ENCODE measurements at places on chromosomes 3 and 15.

- no peak for DNase-seq
Measured at GRCh38 chr3:11844891-11845290, 1.8 kb downstream of the TAMM41 start.

- DNase-seq: peak; percentile 70
Measured at GRCh38 chr15:65583701-65584100, 27.2 kb downstream of the INTS14 start.

GRCh38 chr15:28896951-28897350, 11.2 kb downstream of the APBA2 start:
- no peak for DNase-seq

- no peak for DNase-seq
Measured at GRCh38 chr3:120432150-120432860, 18.5 kb downstream of the FSTL1 start.

DNA sequence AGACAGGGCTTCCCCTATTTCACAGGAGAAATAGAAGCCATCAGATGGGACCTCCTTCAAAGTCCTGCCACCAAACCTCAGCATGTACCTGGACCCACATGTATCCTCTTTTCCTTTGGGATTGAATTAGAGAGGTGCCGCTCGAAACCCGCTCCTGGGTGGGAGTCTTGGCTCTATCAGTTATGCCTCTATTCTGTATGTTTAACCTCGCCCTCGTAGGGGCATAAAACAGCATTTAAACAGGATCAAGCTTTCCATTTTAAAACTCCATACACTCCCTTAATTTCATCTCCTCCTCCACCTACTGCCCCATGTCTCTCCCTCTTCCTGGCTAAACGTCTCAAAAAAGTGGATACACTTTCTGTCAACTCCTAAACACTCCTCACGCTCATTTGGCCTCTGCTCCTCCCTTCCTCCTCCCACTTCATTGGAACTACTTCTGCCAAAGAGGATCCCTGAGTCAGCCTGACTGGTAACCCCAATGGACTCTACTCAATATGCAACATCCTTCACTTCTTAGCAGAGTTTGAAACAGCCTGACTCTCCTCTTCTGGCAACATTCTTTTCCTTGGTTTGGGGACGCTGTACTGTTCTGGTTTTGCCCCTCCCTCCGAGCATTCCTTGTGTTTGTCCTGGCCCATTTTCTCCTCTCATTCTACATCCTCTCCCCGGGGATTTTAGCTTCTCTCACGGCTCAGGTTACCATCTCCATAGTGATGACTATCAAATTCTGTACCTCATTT, 23.0 kb upstream of the MUC20 start:
- DNase-seq: no peak

GRCh38 chr3:29382409-29382808, 101.5 kb downstream of the RBMS3 start:
- no peak for DNase-seq

DNA sequence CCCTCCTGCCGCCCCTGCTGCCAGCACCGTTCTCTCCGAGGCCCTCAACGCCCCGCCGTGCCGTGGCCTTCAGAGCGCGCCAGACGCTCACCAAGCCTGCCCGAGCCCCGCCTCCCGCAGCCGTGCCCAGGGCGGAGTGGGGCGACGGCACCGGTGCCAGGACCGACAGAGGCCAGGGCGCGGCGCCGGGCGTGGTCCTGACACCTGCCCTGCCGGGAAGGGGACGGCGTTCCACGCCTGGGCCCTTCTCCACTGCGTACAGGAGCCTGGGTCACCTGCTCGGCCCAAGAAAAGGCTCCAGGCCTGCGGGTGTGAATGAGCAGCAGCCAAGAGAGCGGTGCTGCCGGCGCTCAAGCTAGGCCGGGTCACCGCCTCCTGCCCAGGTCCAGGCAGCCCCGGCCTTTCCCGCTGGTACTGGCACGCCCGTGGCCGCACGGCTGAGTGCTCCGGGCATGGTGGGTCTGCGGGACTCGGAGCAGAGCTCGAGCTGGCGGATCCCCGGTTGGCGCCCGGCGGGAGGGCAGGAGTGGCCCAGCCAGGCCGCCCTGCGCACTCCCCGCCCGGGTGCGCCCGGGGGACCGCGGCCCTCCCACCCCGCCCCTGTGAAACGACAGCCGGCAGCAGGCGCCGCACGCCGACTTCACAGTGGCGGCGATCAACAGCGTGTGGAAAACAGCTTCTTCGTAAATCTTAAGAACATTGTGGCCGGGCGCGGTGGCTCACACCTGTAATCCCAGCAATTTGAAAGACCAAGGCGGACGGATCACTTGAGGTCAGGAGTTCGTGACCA, 4.2 kb downstream of the OCA2 start:
- no peak for DNase-seq

- no peak for DNase-seq
Measured at GRCh38 chr3:53232641-53233377, 23.0 kb downstream of the TKT start.

DNA sequence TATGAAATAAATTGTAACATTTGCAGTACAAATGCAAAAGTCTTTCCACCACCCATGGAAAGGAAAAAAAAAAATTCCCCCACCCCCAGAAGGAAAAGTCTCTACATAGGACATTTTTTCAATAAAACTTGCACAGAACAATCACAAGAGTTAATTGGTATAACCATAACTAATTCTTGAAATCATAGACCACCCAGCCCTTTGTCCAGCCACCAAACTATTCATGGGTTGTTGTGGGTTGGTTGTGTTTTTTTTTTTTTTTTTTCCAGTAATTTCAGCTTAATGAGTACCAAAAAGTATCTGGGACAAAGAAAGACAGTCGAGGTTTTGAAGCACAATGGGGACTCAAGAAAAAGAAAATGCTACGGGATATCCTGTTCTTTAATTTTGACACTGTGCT, 355.0 kb upstream of the ROBO2 start:
- DNase-seq: no peak

- no peak for DNase-seq
Measured at GRCh38 chr15:76577879-76578512, 241.4 kb downstream of the ISL2 start.

- no peak for DNase-seq
Measured at GRCh38 chr3:138023754-138024153, 13.8 kb downstream of the CLDN18 start.

DNA sequence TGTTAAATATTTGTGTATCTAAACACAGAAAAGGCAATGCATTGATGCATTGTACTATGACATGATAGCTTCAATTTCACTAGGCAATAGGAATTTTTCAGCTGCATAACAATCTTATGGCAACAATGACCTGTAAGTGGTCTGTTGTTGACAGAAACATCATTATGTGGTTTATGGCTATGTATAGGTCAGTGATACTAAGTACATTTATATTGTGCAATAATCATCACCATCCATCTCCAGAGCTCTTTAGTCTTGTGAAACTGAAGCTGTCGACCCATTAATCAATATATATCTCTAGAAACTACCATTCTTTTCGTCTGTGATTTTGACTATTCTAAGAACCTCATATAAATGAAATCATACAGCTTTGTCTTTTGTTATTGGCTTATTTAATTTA, 200.1 kb upstream of the ZNF717 start:
- DNase-seq: no peak

DNA sequence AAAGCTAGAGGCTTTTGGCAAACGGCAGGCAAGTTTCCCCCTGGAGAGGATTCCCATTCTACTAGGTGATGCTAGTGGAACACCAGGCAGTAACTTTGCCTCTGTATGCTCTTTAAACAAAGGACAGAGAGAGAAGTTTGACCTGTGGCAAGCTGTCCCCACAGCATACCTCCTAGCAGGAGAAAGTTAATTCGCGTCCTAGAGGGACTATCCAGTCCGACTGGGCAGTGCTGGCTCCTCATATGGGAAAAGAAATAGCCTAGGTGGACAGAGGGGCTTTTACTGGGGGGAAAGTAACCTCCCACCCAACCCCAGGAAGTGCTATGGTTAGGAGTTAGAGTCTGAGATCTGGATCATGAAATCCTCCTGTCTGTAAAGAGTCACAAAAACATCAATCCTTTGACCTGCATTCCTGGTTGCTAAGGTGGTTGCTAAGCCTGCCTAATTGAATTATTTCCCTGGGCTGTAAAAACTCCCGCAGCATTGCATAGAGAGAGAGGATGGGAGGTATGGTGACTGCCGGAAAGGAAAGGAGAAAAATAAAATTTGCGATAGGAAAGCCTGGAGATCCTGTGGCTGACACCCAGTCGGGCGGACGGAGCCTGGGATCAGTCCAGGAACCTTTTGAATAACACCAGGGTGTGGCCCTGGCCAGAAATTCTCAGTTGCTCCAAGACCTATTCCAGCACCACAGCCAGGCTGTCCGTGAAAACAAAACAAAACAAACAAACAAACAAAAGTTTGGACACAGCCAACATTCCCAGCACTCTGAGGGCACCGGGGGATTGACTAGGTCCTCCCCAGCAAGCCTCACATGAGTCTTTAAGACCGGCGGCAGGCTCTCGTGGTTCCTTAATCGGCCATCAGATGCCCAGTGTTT, 67.7 kb upstream of the ATP11B start:
- DNase-seq: no peak

DNA sequence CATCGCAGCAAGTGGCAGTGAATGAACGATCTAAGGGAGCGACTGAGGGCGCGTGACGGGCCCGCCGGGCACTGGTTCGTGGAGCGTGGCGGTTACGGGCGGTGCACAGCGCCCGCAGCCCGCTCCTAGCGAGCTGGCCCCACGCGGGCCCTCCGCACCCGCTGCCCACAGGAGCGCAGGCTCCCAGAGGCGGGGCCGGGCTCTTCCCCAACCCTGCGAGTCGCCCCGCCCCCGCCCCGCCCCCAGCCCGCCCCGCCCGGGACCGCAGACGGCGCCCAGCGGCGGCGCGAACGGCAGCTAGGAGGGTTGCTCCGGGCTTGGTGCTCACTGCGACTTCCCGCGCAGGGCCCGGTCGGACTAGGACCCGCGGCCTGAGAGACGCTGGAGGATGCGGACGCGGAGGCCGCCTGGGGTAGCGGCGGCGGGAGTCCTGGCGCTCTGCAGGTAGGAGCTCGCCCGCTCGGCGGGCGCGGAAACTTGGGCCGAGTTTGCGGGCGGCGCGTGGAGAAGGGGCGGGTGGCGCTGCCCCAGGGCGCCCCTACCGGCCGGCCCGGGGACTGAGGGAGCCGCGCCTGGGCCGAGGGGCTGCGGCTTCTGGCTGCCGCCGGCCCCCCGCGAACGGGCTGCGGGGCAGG, at the start of gene C15orf39:
Gene C15orf39 (plus strand): TSS at position 267 of the 635 bp plus-strand sequence. CDS start 4,167 bp downstream, outside the sequence.
- peak; percentile 75 for DNase-seq

DNA sequence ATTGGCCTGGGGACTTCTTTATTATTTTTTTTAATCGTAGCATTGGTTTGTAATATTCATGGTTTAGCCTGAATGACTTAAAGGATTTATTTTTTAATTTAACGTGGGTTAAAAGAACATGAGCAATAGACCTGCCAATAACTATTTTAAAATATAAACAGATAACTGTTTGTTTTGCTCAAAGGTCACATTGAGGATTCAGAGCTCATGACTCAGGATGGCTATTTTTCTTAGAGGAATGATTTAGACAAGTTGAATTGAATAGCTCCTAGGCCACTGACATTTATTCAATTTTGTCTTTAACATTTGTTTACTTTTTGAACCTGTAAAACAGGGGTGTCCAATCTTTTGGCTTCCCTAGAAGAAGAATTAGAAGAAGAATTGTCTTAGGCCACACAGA, 68.5 kb downstream of the ITPR1 start:
- no peak for DNase-seq

- no peak for DNase-seq
Measured at GRCh38 chr3:48715174-48715800, 1.7 kb downstream of the IP6K2 start.

DNA sequence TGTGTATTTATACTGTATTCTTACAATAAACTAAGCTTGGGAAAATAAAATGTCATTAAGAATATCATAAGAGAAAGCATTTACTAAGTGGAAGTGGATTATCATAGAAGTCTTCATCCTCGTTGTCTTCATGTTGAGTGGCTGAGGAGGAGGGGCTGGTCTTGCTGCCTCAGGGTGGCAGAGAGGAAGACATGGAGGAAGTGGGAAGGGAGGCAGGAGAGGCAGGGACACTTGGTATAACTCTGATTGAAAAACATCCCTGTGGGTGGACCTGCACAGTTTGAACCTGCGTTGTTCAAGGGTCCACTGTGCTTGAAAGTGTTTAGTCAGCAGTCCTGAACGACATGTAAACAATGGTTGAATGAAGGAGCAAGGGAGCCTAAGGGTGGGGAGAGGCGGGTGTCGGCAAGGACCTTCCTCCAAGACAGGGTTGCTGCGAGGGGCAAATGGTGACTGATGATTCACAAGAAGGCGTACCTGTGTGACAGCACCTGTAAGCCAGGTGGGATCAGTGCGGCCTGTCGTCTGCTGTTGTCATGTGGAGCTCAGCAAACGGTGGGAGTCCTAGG, 103.8 kb upstream of the KLF13 start:
- DNase-seq: no peak

GRCh38 chr15:96115642-96116041, 214.9 kb upstream of the NR2F2 start:
- no peak for DNase-seq

DNA sequence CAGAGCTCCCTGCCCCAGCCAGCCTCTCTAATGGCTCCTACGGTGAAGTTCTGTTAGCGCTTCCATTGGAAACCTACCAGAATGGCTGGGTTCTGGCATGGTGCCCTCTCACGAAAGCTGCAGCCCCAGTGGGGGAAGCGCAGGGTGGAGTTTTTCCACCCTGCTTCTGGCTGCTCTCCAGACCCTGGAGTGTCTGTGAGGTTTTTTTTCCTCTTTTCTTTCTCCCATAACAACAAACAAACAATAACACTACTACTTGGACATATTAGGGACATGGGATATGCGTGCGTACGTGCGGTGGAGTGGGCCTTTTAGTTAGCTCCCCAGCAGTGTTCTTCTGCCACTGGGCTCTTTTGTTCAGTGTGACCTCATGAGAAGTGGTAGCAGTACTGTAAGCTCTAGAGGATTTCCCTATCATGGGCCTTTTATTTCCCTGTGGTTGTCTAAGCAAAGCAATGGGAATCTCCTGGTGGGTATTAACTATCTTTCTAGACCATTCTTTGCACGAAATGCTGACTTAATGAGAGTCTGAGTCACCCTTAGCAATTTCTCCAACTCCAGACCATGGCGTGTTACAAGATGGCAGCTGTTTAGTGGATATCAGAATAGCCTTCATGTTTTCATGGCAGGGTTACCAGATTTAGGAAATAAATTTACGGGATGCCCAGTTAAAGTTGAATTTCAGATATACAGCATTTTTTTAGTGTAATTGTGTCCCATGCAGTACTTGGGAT, 161.9 kb downstream of the FNDC3B start:
- no peak for DNase-seq

GRCh38 chr3:146350852-146351251, 99.9 kb upstream of the PLSCR4 start:
- no peak for DNase-seq
